ENCODE measurements at places on chromosomes 7 and 10.

GRCh38 chr7:155129789-155130188, 59.7 kb downstream of the HTR5A start:
- DNase-seq, result no peak

GRCh38 chr10:79402951-79403350, 42.5 kb downstream of the ZCCHC24 start:
- no peak for DNase-seq

DNA sequence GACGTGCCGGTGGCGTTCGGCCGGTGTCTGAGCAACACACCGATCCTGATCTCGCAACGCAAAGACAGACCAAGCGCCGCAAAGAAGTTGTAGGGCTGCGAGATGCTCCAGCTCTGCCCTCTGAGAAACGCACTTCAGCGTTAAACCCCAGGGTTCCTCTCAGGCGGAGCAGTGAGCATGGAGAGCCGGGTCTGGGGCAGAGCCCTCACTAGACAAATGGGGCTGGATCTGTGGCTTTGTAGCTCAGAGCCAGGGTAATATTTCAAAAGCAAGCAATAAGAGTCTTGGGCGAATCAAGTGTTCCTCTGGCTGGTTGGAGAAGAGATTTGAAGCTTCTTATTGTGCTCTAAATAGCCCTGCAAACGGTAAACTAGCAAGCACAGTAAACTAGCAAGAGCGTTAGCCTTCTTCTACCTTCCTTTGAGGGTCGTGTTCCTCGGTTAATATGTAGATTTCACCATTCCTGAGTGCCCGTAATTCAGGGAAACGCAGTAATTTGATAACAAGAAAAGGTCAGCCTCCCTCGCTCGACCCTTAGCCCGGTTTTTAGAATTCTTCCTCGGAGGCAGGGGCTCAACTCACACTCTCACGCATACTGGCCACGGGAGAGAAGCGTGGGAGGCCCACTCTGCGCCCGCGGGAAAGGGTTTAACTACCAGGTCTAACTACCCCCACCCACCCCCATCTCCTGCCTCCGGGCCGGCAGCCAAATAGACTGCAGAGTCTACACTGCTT, 6.7 kb downstream of the SKAP2 start:
- DNase-seq, result no peak

DNA sequence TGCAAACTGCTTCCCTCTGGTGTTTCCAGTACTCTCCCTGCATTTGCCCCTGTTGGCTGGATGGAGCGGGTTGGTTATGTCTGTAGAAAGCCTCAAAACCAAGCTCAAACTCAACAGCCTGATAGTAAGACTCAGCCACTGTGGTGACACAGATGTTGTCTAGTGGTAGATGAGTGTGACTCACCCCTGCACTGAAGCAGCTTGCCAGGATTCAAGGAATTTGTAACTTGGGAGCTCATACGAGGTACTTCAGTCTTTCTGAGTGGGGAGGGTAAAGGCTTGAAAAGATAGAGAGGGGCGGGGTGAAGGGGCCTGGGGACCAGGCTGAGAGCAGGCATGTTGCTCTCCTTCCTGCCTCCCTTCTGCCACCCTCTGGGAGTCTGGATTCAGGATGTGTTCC, 22.9 kb upstream of the AQP1 start:
- DNase-seq, result no peak

GRCh38 chr10:86113983-86114382, 252.6 kb downstream of the GRID1 start:
- no peak for DNase-seq

DNA sequence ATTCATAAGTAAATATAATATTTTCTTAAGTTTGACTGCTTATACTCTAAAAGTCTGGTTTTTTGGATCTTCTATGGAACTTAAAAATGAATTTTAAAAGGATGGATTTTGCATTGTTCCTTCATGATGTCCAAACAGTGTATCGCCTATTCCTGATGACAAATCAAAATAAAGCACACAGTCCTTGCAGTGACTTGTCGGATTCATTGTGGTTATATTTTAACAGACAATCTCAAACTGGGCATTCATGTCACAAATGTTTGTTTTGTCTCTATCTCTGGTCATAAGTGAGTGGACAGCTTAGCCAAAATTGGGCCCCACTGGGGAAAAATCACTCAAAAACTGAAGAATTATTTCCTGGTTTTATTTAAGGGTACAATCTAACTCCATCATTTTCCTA, 74.8 kb downstream of the LMBR1 start:
- DNase-seq, result no peak

DNA sequence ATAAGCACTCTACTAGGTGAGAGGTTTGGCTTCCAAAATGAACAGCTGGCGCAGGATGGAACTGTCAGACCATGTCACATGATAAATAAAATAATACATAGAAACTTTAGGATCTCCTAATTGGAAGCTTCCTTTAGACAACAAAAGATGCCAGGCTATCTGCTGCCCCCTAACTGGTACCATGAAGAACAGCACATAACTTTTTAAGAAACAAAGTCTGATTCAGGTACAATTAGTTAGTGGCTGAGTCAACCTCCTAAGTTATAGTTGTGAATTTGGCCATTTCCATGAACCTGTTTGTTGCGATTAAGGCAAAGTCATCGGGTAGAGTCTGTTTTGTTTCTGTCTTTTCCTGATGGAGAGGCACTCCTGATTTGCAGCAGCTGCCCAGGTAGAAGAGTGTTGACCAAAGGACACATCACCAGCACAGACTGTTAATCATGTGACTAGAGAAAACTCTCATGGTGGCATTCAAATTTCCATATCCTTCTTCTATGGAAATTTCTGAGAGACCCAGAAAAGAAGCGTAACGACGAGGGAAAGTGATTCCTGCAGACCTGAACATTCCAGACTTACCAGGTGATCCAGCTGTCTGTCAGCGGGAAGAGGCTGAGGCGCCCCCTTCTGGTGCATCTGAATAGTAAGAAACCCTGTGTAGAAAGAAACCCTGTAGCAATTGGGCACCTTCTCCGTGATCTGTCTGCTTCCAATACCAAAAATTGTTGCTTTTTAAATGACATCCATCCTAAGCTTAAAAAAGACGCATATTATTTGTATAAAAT, 8.6 kb upstream of the INHBA start:
- no peak for DNase-seq

- DNase-seq, result no peak
Measured at GRCh38 chr10:111077785-111078504, 1.1 kb downstream of the ADRA2A start.

DNA sequence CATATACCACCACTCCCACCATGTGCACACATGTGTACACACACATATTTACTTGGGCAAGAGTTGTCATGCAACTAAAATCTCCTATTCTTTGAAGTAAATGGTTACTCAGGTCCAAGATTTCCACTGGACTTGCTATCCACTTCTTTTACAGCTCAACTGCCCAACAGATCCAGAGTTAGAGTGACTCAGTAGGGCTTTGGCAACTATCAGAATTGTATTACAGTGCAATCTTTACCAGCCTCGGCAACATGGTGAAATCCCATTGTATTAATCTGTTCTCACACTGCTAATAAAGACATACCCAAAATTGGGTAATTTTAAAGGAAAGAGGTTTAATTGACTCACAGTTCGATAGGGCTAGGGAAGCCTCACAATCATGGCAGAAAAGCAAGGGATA, 51.9 kb upstream of the ABLIM1 start:
- DNase-seq, result no peak

DNA sequence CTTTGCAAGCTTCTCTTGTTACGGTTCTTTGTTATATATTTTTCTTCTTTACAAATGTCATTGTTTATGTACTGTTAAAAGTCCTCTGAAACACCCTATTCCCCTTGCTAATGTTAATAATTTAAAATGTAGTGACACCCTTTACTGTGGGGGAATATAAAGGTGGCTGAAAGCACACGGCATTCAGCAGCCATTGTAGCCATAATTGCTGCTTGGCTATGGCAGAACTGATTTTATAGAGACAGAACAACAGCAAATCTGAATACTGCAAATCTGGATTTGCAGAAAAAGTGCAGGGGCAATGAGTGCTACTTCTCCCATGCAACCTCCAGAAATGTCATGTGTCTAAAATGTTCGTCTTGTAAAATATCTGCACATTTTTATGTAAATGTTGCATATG, 3.7 kb upstream of the WASL start:
- DNase-seq, result no peak

DNA sequence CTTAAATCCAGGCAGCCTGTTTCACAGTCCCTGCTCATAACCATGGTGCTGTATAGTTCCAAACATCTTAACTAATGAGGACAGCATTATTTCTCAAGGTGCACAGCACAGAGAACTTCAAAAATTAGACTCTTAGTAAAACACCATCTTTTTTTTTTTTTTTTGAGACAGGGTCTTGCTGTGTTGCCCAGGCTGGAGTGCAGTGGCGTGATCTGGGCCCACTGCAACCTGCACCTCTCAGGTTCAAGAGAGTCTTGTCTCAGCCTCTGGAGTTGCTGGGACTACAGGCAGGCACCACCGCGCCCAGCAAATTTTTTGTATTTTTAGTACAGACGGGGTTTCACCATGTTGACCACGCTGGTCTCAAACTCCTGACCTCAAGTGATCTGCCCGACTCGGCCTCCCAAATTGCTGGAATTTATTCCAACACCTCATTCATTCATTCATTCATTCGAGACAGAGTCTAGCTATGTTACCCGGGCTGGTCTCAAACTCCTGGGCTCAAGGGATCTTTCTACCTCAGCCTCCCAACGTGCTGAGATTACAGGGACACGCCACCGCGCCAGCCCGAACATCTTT, 507 bp upstream of the TMEM254 start:
- no peak for DNase-seq

DNA sequence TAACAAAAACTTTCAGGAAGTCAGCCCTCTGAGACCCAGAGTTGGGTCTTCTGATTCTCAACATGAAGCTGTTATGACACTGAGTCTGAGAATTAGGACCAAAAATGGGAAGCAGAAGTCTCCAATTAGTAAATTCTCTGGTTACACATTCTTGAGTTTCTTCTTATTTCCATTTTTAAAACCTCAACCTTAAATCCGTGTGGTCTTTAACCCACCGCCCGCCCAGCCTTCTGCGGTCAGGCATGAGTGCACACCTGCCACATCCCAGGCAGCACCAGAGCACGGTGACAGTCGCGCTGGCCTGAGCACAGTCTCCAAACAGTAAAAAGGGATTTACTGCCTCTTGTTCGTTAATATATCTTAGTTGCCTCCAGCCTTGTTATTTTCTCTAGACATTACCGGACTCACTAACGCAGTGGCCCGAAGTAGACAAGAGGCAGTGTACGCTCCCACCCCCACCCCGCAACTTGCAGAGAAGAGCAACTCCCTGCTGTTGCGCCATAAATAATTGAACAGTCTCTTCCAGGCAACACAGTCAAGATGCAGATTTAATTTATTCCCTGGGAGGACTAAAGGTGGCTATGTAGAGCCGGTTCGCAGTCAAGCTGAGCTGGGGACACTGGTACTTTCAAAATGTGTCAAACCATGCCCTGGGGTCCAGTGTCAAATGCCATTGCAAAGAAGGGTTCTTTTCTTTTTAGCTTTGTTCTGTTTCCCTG, 147.0 kb upstream of the CELF2 start:
- no peak for DNase-seq

- DNase-seq, result no peak
Measured at GRCh38 chr10:44955413-44956070, 4.1 kb upstream of the RASSF4 start.

GRCh38 chr7:140639366-140640053, 1.1 kb downstream of the DENND2A start:
- no peak for DNase-seq

GRCh38 chr7:154743206-154743605, 259.7 kb downstream of the PAXIP1 start:
- no peak for DNase-seq

- DNase-seq, result no peak
Measured at GRCh38 chr7:90749774-90750173, 153.7 kb downstream of the CDK14 start.

GRCh38 chr10:69712342-69712741, 82.3 kb downstream of the FAM241B start:
- DNase-seq, result no peak

GRCh38 chr7:30145426-30145970, 10.7 kb downstream of the MTURN start:
- DNase-seq, result no peak
